ENCODE measurements at places on chromosomes 4 and X.

DNA sequence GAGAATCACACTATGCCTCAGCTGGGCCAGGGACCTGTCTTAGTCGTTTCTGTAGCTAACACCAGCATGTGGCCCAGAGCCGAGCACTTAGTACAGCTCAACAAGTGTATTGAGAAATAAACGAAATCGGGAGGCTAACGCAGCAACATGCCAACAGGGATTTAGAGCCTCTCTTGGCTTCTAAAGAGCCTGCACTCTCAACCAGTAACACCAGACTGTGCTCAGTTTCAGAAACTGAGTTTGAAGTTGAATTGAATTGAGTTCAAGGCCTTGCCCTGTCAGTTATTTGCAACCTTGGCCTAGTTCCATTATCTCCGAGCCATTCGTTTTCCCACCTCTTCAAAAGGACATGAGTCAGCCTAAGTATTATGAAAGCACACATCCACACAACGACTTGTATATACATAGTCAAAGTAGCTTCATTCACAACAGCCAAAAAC, 71.3 kb upstream of the LDB2 start:
- no peak for DNase-seq

DNA sequence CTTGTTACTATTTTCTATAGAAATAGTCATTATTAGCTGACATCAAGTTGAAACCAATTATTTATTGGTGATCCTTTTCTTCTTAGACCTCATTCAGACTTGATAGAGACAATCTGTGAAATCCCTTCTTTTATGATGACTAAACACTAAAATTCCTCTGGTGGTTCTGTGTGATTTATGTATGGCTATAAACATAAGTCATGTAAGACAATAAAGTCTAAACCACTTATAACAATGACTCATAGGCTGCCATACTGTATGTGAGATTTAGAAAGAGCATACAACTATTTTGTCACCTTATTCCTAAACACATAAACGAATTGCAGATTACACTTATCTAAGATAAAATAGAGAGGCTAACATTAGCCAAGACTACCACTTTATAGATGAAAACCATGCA, 101.1 kb upstream of the PRR32 start:
- DNase-seq: no peak

- no peak for DNase-seq
These were observed 121.0 kb upstream of the STOX2 start for GRCh38 chr4:183783991-183784553.

GRCh38 chrX:104270212-104270611, 15.5 kb upstream of the ESX1 start:
- no peak for DNase-seq

DNA sequence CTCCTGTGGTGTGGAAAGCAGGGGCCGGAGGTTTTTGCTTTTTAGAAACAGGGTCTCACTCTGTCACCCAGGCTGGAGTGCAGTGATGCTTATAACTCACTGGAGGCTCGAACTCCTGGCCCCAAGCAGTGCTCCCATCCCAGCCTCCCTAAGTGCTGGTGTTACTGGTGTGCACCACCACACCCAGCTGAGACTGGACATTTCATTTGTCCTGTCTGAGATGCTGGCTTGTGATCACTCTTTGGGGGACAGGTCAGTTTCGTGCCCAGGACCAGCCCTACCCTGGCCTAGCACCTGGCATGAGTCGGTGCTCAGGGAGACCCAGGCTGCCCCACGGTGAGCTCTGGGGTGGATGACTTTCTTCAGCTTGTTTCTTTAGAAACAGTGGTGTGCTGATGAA, 11.3 kb downstream of the PSAPL1 start:
- no peak for DNase-seq

- DNase-seq: peak; percentile 20
These were observed 21.7 kb upstream of the SEC24B start for GRCh38 chr4:109411964-109412363.

- no peak for DNase-seq
These were observed at the start of gene VSIG4 for GRCh38 chrX:66039944-66040343. Gene VSIG4 (minus strand): TSS chrX:66040080. CDS start chrX:66039998, 82 bp downstream.

DNA sequence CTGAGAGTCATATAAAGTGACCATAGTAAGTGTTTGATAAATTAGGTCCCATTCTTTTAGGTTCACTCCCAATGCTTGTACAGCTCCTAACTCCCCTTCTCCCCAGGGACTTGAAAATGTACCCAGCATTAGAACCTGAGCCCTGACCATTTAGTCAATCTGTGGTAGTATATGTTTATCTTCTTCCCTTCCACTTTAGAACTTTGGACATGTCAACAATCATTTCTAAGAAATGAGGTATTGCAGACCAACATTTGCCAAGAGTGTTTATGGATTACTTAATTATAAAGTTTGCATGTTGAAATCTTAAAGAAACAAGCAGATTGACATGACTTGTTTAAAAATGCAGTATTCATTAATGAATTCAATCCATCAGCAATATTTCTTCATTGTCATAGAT, 26.0 kb downstream of the AFM start:
- DNase-seq: no peak

GRCh38 chrX:79366556-79366872, 620 bp downstream of the ITM2A start:
- DNase-seq: no peak

DNA sequence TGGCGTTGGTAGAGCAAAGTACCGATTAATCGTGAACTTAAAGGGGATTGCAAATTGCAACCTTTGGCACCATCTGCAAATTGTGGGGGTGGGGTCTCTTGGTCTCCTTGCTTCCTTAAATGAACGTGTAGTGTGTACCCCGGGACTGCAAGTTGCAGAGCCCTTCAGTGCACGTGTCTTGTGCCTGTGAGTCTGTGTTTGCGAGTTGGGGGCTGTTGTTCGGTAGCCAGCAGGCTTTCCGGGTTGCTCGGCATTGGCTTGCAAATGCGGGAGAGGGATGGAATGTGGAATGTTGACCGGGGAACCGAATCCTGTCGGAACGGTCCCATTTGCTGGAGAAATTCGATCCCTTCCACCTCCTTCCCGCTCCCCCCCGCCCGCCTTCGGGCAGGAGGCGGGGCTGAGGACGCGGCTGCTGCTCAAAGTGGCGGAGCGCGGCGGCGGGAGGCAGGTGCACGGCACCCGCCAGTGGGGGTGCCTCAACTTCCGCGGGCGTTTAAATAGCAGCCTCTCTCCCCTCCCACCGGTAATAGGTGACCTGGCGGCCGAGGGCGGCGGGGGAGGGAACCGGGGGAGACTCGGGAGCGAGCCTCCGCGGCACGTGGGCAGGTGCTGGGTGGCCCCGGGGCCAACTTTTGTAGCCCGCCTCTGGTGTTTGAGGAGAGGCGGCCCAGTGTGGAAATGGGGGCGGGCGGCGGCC, 1.5 kb downstream of the JADE1 start:
- peak; percentile 66 for DNase-seq

- no peak for DNase-seq
These were observed 64.4 kb downstream of the AFF1 start for GRCh38 chr4:86999136-86999643.

- DNase-seq: no peak
These were observed 15.8 kb upstream of the DHRSX start for GRCh38 chrX:2516623-2517022.

GRCh38 chr4:41746440-41747229, 1.9 kb downstream of the PHOX2B start:
- no peak for DNase-seq

DNA sequence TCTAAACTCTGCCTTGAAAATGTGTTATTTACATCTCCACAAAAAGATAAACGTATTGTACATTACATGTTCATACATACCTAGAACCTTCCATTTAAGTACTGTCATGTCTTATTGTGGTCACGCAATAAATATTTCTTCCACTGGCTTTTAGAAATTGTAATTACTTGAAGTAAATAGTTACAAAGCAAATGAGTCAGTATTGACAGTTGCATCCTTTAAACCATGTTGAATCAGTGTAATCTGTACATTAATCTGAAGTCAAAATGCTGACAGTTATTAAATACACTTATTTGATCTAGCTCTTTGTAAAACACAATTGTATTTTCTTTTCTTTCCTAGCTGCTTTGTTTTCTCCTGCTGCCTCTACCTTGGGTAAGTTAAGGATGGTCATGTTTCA, 446.7 kb downstream of the EPHA5 start:
- DNase-seq: no peak

GRCh38 chr4:128686032-128686465, 123.5 kb upstream of the JADE1 start:
- DNase-seq: no peak

DNA sequence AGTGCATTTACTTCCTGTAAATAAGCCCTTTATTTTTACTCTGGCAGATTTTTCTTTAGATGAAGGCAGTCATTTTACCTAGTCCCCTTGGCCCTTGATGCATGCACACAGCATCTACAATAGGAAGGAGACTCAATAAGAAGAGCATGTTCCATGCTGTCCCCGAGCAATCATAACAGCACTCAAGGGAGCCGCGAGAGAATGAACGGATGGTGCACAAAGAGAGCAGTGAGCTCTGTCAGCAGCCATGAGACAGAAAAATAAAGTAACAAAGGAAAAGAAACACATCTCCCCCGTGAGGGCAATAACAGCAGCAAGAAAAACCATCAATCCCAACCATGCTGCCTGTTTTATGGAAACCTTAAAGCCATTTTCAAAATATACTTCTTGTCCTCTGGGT, 11.9 kb downstream of the SMIM31 start:
- no peak for DNase-seq

DNA sequence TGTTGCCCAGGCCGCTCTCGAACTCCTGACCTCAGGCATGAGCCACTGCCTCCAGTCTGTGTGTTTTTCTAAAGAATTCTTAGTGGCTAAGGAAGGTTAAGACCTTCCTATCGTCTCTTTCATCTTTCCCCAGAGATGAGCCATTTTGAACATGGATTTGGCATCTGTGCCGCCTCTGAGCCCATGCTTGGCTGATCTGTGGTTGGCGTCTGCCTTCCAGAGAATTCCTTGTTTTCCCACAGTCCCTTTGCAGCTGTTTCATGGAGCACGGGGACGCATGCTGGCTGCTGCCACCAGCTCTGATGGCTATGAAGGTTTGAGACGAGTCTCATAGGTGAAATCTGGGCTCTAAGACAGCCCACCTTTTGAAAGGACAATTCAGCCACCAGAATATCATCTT, 60.4 kb downstream of the SHROOM2 start:
- no peak for DNase-seq

GRCh38 chr4:94454405-94454804, 2.7 kb downstream of the PDLIM5 start:
- DNase-seq: no peak

GRCh38 chr4:1723131-1723801, 1.9 kb downstream of the TACC3 start:
- no peak for DNase-seq

DNA sequence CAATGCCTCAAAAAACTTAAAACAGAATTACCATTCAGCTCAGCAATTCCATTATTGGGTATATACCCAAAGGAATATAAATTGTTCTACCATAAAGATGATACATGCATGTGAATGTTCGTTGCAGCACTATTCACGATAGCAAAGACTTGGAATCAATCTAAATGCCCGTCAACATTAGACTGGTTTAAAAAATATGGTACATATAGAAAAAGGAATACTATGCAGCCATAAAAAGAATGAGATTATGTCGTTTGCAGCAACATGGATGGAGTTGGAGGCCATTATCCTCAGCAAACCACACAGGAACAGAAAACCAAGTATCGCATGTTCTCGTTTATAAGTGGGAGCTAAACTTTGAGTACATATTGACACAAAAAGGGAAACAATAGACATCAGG, 10.9 kb upstream of the SYNPO2 start:
- no peak for DNase-seq

- no peak for DNase-seq
These were observed 54.0 kb upstream of the RNF128 start for GRCh38 chrX:106672527-106672926.

Data from NCI-H1105 (cell line).